T-helper 2 cell treated with Interferon-gamma antibody and Interleukin-4, amounts not matched to agents 5 μg/mL and 100 μg/mL, for 36 hours (primary cell): ENCODE measurements at places on chromosomes 7 and 10.

DNA sequence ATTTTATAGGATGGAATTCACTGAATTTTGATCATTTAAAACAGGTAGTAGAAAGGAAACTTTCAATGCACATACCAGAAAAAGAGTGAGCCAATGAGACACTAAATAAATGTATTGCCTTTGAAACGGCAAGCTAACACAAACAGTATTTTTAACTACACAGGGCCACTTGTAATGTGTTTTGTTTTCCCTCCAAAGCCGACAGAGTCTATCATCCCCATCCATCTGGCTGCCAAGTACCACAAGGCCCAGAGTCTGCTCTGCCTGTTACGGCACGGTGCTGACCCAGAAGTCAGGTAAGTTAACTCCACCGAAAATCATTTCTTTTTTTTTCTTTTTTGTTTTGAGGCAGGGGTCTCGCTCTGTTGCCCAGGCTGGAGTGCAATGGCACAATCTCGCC lies 1.5 kb downstream of the ANKRD61 start:
- no peak for DNase-seq

GRCh38 chr7:24595671-24596418 lies 22.6 kb downstream of the PALS2 start:
- no peak for DNase-seq

DNA sequence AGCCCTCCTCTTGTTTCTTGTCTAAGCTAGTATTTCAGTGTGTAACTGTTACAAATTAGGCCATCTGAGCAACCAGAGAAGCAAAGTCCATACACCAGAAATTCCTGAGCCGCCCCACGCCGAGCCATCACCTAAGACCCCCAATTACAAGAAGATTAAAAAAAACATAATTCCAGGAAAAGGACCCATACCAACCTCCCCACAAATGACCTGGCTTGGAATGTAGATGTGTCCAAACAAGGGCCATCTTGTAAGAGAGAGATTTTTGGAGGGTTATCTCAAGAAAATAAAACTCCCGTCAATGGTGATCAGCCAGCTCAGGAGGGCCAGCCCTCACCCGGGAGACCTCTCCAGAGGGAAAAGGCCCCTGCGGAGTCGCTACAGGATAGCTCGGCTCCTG lies 83.1 kb downstream of the LRGUK start:
- no peak for DNase-seq

DNA sequence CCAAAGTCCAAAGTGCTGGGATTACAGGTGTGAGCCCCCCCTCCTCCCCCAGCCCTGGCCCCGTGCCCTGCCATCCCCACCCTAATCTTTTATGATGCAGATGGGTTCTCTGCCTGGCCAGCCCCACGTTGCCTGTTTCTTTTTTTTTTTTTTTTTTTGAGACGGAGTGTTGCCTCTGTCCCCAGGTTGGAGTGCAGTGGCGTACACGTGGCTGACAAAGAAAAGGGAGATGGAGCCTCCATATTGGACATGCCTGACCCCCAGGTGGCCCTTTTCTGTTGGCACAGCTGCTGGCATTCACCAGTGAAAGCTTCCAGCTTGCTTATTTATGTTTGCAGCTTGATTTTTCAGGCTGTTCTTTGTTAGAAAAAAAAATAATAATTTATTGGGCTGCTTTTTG lies 235.3 kb downstream of the CCDC3 start:
- DNase-seq, result no peak

DNA sequence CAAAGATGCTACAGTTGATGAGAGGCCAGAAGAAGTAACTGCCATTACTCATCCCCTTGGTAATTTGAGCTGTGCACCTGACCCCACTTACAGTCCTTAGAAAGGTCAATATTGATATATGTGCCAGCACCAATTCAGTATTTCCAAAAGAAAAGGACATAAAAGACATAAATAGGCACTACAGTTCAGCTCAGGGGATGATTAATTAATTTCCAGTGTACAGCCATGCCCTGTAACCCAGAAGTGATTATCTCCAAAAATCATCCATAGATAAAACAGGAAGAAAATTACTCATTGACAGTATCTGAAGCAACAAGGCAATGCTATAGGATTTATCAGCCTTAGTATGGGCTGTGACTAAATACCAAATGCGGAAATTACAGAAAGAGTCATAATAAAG lies 82.4 kb downstream of the PHYHIPL start:
- DNase-seq, result no peak
